Fibroblast of skin of back (primary cell): ENCODE measurements at places on chromosomes 12 and 14.

GRCh38 chr14:60865378-60866127 lies 115.3 kb downstream of the TRMT5 start:
- DNase-seq = no peak

DNA sequence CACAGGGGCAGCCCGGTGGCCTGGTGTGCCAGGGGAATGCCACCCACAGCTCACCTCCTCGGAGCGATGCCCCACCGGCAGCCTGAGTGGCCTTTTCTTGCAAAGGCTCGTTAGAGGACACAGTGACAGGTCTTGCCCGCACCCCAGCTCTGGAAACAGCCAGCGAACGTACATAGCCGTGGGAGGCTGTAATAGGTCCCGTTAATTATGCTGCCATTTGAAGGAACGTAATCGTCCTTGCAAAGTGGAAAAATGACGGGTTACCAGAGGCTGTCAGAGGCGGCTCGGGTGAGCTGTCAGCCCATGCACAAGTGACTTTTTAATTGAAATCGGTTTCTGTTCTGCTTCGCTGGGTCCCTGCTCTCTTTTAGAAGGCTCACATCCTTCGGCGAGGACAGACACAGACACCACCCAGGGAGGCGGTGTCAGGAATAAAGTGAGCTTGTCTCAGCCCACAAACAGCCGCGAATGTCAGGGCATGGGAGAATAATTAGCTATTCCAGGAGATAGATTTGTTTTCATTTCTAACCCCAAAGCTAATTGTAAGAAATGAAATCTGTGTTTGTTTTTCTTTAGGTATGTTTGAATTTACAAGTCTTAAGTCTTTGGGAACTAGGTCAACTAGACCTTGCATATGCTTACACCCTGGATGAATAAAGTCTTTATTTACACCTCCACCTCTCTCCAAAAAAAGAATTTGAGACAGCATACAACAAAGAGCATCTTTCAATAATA lies 77.2 kb upstream of the RFLNA start:
- DNase-seq = no peak

DNA sequence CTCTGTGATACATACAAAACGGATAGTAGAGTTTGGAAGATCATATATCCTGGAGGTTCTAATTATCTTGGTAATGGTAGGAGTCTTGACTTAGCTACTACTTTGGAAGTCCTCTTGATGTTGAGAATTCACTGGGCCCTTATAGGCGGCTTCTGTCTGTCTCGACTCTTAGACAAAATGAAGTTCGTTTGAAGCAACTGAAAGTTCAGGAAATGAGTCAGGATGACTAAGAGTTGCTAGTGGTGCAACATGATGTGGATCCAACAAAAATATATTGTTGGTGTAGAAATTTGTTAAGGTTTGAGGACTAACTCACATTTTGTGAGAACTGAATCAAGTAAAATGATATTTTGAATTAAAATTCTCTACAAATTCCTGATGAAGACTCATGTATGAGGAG lies 272.7 kb downstream of the AEBP2 start:
- peak; percentile 94 for DNase-seq

DNA sequence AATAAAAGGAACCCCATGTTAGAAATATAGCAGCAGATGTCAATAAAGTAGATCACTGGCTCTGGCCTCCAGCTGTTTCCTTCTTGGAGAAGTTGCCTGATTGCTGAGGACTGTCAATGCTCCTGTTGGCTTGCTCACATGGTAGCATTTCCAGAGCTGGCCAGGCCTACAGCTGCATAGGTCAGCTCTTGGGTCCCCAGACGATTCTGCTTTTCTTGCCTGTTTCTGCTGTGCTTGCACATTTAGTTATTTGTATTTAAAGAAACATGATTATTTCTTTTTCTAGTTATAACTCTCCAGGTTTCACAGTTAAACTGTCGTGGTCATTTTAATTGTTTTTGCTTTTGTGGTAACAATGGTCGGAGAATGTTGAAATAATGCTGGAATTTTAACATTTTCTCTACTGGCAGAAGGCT lies 7.2 kb downstream of the NAV3 start:
- no peak for DNase-seq

- DNase-seq = no peak
Observed at GRCh38 chr12:124115976-124116690, 143.1 kb downstream of the ZNF664 start.

DNA sequence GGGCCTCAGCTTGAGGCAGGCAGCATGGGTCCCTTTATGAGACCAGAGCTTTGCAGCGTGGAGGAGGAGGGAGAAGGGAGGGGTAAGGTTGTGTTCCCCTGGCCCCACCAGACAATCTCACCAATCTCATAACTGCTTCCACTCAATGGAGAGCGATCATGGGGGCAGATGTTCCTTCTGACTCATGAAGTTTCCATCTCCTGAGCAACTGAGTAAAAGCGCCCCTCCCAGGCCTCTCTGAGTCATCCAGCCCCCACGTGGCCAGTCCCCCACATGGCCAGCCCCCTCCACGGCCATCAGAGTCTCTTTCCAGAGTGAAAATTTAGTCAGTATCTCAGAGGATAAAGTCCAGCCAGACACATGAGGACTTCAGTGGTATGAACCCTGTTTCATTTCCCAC lies 39.2 kb upstream of the PLXNC1 start:
- DNase-seq = peak; percentile 51

GRCh38 chr14:104682107-104682593 lies 7.3 kb upstream of the INF2 start:
- DNase-seq = peak; percentile 67

DNA sequence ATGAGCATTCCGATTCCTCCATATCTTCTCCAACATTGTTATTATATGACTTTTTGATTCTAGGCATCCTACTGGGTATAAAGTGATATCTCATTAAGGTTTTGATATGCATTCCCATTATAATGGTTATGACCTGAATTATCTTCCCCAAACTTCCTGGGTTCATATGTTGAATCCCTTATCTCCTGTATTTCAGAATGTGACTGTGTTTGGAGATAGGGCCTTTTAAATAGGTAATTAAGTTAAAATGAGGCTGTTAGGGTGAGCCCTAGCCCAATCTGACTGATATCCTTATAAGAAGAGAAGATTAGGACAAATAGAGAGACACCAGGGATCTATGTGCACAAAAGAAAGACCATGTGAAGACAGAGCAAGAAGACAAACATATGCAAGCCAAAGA lies 96.9 kb upstream of the PMCH start:
- DNase-seq = no peak

DNA sequence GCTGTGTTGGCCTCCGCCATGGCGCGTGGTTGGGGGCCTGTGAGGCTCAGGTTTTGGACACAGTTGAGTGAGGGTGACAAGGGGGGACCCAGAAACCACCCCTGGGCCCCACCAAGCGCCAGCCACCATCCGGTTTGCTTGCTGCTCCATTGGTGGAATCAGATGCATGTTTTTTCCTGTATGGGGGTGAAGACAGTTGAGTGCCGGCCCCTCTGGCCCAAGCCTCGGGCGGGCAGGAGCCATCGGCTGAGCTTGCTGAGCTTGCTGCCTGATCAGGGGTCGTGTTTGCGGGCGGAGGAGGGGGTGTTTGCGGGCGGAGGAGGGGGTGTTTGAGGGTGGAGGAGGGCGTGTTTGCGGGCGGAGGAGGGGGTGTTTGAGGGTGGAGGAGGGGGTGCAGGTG lies 6.4 kb downstream of the PGAM5 start:
- DNase-seq = no peak

DNA sequence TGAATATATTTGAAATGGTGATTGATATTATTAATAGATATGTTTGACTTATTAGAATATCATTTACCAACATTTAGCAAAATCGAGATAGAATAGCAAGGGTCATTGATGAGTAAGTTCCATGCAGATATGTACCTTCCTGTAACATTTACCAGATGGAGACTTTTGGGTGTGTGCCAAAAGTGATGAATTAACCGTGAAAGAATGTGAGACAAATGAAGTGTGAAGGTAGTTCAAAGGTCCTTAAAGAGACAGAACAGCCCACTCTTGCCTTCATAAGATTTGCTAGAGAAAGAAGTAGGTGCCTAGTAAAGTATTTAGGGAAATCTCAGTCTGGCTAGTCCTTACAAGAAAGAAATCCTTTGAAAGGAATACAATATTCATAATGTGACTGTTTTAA lies 45.5 kb downstream of the FGD4 start:
- DNase-seq = peak; percentile 60

- no peak for DNase-seq
Observed at GRCh38 chr12:131946757-131947156, 3.0 kb upstream of the EP400 start.

DNA sequence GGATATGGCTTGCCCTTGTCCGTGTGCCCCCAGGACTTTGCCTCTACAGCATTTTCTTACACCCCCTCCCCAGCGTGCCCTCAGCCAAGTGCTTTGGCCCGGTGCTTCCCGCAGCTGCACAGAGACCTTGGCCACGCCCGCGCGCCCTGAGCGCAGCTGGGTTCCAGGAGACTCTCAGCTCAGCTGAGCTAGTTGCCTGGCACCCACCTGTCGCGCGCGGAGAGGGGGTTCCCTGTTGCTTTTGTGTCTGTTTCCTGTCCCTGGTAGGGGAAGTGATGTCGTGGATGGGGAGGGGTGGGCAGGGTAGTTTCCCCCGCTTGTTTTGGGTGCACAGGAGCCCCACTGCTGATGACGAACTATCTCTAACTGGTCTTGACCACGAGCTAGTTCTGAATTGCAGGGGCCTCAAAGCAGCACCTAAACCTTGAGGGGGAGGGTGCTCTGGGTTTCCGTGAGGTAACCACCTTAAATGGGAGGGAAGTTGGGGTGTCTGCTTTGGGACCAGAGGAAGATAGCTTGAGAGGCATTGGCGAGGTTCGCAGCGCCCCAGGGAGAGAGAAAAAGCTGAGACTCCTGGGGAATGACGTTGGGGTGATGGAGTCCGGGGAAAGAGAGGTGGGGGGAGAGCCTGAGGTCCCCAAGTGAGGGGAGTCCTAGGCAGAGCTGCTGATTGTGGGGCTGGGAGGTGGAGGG lies 1.5 kb downstream of the DIO3 start:
- no peak for DNase-seq

- DNase-seq = no peak
Observed at GRCh38 chr14:89108608-89109007, 284.2 kb downstream of the TTC8 start.

DNA sequence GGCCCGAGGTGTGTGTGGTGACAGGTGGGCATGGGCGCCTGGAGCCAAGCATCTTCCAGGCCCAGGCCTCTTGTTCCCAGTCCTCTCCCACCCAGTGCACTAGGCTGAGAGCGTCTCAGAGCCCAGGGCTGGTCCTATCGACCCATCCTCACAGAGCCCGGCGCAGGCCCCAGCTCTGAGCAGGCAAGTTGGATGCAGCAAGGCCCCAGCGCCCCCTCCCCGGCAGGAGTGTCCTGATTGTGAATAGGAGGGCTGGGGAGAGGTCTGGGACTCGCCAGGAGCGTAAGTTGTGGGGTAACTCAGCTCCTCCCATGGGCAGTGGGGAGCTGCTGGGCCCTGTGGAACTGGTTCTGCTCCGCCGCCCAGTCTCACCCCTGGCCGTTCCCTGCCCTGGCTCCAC lies 26.3 kb downstream of the CALM1 start:
- no peak for DNase-seq

GRCh38 chr14:104545151-104545941 lies 34.2 kb upstream of the C14orf180 start:
- DNase-seq = no peak

DNA sequence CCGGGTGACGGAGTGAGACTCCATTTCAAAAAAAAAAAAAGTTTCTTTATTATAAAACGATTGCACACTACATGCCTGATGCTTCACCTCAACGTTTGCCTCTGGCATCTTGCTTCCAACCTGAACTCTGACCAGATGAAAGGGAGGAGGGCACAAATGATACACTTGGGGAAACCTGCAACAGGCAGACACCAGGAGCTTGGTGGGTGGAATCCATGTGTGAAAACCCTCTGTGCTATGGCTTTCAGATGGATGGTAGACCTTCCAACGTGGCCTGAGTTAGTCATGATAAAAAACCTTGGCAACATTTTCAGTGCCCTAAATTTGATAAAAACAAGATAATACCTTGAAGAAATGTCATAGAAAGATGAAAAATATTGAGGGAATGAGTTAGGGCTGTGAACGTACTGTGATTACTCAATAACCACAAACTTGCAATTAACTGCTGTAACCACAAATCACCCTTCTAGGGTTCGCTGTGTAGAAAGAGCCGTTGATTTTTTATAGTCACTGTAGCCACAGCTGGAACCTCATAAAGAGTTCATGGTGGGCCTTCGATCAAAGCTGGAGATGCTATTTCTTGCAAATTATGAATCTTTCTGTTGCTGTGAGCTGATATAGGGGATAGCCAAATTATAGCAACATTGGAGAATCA lies 26.1 kb upstream of the GZMB start:
- DNase-seq = no peak

GRCh38 chr12:101297661-101298060 lies 17.8 kb downstream of the UTP20 start:
- DNase-seq = peak; percentile 24
